T1000 (cell line): ENCODE measurements at places on chromosomes 5 and 9.

DNA sequence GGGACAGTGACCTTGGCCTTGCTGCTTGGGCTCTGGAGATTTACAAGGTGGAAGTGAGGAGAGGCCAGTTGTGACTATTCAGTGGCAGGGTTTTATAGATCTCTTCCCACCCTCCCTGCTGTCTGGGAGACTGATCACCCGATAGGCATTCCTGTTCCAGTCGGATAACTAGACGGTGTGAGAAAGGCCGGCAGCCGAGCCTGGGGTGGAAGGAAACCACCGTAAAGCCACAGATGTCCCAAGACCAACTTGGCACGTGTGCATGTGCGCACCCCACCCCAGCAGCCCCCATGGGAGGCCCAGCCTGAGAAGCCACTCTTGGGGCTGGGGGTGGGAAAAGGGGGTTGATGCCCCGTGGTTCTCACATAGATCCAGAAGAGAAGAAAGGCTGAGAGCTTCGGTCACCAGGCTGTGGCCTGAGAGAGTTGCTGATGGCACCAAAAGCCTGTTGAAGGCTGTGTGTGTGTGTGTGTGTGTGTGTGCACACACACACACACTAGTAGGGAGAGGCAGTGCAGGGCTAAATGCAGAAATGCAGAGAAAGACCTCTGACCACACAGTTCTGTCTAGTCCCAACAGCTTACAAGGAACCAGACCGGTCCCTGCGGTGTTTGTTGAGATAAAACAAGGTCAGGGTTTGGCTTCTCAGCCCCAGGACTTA, 225.8 kb downstream of the FANCC start:
- DNase-seq, result no peak

DNA sequence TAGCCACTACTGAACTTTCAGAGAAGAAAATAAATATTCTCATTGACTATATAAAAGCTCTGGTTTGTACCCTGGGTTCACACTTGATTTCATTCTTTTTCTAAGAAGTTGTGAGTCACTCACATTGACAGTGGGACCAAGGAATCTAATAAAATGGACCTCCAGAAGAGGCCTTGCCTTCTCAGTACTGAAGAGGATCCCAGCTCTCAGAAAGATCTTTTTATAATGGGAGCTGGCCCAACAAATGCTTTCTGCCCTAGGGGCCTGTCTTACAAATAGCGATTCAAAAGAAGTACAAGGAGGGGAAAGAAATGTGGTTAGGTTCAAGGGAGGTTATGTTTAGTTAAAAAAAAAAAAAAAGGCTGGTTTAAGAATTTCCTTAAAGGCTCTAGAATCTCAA, 237.9 kb downstream of the ISL1 start:
- DNase-seq, result no peak

GRCh38 chr9:87127978-87128614, 180.8 kb upstream of the GAS1 start:
- no peak for DNase-seq

GRCh38 chr5:113817683-113818082, 304.2 kb downstream of the YTHDC2 start:
- DNase-seq, result no peak

DNA sequence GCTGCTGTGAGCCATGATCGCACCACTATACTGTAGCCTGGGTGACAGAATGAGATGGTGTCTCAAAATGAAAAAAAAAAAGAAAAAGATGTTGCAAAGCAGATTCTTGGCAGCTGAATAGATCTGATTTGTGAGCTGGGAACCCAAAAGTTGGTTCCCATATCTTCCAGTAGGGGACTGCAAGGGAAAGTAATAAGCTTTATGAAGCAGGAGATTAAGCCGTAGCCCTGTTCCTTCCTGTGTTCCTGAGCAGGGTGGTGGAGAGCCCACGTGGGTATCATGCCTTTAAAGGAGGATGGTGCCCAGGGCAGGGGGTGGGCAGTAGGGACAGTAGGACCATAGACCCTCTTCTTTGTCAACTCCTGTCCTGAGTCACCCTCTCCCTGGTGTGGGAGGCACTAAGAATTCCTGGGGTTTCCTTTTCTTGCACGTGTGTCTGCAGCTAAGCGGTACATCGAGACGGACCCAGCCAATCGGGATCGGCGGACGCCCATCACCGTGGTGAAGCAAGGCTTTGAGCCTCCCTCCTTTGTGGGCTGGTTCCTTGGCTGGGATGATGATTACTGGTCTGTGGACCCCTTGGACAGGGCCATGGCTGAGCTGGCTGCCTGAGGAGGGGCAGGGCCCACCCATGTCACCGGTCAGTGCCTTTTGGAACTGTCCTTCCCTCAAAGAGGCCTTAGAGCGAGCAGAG, 37.9 kb downstream of the STOM start:
- no peak for DNase-seq

DNA sequence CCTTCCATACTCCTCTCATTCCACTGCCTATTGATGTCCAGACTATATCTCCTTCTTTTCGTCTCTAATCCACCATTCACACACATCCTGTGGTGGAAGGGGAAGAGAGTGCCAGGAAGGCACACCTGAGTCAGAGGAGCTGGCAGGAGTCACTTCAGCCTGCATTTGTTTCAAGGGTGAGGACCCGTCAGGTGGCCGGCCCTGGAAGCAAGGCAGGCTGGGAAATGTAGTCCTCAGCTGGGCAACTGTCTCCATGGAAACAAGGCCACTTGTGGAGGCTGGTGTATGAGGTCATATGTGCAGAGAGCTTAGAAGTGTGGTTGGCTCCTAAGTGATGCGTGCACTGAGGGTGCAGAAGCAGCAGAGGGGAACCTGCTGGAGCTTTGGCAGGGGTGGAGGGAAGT, 278.4 kb downstream of the NSG2 start:
- no peak for DNase-seq

GRCh38 chr9:12778389-12778788, 3.6 kb downstream of the LURAP1L start:
- DNase-seq, result no peak

DNA sequence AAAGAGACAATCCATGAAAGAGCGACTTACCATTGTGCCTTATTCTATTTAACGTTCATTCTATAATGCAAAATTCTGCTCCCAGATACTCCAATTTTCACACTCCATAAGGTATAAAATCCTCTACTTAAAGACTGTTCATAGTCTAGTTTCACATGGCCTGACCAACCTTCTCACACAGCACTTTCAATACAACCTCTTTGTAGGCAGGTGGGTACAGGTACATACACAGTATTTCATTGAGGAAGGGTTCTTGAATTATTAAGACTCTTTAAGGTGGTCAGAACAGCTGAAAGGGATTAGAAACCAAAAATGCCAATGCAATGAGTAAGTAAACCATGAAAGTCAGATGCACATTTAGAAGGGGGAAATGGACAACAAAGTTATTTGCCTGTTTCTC, 352.0 kb downstream of the PARP8 start:
- DNase-seq, result no peak

GRCh38 chr9:85276741-85277140, 465.0 kb downstream of the AGTPBP1 start:
- DNase-seq, result no peak

DNA sequence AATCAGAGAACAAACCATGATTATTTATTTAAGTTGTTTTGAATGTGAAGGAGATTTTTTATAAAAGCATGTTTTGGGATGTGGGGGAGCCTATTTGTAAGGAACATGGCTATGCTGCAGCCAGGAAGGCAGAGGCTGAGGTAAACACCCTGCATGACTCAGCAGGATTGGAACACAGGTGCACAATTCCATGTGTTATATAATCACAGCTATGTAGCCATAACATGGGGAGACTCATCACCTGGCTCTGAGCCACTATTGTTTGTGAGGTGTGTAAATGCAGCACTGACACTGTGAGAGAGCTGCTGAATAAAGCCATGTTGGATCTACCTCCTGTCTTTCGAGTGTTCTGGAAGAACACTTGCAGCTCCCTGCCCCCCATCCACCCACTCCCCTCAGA, 1009.8 kb downstream of the DNAH5 start:
- DNase-seq, result no peak

- no peak for DNase-seq
Observed at GRCh38 chr5:32319926-32320543, 7.3 kb upstream of the MTMR12 start.

- no peak for DNase-seq
Observed at GRCh38 chr5:54965806-54966205, 19.6 kb downstream of the ESM1 start.

- DNase-seq, result no peak
Observed at GRCh38 chr5:8842971-8843551, 702.8 kb downstream of the SEMA5A start.

- no peak for DNase-seq
Observed at GRCh38 chr5:152488869-152489268, 83.8 kb upstream of the NMUR2 start.
